ENCODE measurements at places on chromosomes 13 and 19.

DNA sequence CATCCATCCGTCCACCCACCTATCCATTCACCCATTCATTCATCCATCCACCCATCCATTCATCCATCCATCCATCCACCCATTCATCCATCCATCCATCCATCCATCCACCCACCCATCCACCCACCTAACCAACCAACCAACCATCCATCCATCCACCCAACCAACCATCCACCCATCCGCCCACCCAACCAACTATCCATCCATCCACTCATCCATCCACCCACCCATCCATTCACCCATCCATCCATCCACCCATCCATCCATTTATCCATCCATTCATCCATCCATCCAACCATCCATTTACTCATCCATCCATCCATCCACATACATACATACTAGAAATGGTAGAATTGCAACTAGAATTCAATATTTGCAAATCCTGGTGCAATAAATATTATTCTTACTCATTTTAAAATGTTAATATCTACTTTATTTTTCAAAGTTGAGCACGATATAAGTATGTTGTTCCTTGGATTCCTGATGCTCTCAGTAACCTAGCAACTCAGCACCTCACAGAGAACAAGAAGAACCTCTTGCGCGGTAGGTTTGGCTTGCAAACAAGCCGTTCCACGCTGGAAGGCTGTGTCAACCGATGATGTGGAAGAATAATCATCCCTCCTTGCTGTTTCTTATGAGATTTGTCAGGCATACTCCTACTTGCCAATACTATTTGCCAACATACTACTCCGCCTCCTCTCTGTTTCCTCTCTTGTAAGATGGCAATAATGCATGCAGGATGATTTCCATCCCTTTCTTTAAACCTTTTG lies 111.7 kb downstream of the GNG7 start:
- no peak for DNase-seq

GRCh38 chr13:30906411-30907051 lies 460 bp downstream of the MEDAG start:
- DNase-seq, result peak; percentile 5

DNA sequence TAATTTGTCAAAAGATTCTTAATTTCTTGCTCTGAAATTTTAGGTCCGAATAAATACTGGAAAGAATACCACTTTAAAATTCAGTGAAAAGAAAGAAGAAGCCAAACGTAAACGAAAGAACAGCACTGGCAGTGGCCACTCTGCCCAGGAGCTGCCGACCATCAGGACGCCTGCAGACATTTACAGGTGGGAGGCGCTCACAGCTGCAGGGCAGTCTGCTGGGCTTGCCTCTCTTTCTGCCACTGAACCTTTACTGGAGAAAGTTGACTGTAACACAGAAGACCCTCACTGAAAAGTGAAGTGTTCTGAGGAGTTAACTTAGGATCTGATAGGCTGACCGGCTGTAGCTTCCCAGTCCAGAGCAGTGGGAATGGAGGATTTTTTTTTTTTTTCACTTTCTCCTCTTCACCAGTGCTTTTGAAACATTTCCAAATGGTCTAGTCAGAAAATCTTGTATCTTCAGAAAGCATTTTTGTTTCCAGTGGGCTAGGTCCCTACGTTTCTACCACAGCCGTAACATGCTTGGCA lies 69.1 kb downstream of the URI1 start:
- no peak for DNase-seq

DNA sequence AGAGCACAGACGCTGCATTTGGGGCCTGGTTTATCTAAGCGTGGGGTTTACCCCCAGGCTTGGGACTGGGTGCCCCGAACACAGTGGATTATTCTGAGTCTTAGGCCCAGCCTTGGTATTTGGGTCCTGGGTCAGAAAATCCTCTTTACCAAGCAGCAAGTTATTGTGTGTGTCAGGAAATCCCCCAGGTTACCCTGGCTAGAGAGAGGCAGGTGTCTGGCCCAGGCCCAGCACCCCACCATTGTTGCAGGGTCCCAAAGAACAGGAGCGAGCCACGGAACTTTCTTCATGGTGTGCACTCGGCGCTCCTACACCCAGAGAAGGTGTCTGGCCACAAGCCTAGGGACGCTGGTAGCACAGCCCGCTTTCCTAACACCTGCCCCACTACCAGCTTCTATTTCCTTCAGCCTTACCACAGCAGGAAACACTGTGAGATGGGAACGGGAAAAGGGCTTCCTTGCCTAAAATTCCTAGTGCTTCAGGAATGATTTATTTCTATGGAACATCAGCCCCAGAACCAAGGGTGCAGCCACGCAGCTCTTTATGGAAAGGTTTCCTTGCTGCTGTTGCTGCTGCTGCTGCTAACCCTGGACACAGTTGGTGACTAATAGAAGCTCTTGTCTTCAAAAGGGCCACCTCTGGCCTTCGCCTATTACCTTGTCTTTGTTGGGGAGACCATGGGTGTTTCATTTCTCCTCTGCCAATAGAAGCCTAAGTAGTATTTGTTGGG lies 7.4 kb upstream of the CDX2 start:
- DNase-seq, result no peak

GRCh38 chr19:831407-832369 lies 4.1 kb downstream of the AZU1 start:
- DNase-seq, result no peak

GRCh38 chr13:95822303-95822702 lies 145.4 kb downstream of the DNAJC3 start:
- DNase-seq, result no peak

GRCh38 chr13:68128297-68128915 lies 898.3 kb upstream of the PCDH9 start:
- no peak for DNase-seq

- DNase-seq, result no peak
These were observed 222.4 kb downstream of the SPRY2 start for GRCh38 chr13:80118506-80118905.

DNA sequence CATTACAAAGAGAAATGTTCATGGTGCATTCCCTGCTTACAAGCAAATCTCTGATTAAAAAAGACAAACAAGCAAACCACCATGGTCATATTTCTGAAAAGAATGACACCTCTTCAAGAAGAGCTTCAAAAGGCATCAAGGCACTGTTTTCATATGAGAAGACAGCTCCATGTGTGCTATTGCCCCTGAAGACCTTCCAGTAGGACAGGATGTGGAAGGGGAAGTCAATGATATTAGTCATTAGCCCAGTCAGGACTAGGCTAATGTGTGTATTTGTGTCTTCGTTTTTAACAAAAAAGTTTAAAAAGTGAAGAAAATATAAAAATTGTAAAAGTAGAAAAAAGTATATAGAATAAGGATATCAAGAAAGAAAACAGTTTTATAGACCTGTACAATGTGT lies 534.7 kb upstream of the ARGLU1 start:
- DNase-seq, result no peak

Measured in Daoy (cell line).